Activated naive CD8-positive, alpha-beta T cell treated with anti-CD3 and anti-CD28 coated beads, Interleukin-2, amount 50 U/mL, for 16 hours (primary cell): ENCODE measurements at places on chromosomes 7 and 10.

DNA sequence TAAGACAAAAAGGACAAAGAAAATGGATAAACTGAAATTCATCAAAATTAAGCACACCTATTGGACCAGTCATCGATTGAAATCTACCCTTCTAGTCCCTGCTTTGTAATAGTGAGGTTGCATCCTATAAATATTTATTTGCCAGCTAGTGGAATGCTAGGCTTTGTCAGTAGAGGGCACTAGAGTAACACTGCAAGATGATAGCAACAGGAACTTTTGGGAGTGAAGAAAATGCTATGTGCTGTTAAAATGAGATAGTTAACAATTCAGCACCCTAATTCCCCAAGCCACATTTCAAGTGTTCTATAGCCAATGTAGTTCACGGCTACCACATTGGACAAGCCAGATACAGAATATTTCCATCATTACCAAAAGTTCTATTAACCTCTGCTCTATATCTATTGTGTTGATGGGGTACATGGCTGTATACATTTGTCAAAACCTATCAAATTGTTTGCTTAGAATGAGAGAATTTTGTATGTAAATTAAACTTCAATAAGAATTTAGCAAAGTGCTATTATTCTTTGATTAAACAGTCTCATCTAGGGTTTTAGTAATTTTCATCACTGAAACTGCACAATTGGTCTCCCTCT, 69.8 kb downstream of the LSMEM1 start:
- no peak for DNase-seq

GRCh38 chr10:102347236-102347828, 48.2 kb upstream of the NFKB2 start:
- no peak for DNase-seq

GRCh38 chr7:142711746-142712616, 37.3 kb upstream of the PRSS1 start:
- no peak for DNase-seq

- no peak for DNase-seq
Observed at GRCh38 chr7:103718482-103719061, 270.9 kb downstream of the RELN start.

GRCh38 chr7:35519971-35520809, 174.7 kb downstream of the HERPUD2 start:
- DNase-seq = peak; percentile 4

DNA sequence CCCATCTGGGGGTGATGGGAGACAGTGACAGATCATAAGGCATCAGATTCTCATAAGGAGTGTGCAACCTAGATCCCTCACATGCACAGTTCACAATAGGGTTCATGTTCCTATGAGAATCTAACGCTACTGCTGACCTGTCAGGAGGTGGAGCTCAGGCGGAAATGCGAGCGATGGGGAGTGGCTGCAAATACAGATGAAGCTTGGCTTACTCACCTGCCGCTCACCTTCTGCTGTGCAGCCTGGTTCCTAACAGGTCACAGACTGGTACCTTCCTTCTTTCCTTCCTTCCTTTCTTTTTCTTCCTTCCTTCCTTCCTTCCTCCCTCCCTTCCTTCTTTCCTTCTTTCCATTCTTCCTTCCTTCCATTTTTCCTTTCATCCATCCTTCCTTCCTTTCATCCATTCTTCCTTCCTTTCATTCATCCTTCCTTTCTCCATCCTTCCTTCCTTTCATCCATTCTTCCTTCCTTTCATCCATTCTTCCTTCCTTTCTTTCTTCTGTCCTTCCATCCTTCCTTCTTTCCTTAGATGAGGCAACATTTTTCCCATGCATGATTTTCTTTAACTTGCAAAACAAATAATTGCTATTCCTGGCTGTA, 370.0 kb upstream of the AUTS2 start:
- no peak for DNase-seq

DNA sequence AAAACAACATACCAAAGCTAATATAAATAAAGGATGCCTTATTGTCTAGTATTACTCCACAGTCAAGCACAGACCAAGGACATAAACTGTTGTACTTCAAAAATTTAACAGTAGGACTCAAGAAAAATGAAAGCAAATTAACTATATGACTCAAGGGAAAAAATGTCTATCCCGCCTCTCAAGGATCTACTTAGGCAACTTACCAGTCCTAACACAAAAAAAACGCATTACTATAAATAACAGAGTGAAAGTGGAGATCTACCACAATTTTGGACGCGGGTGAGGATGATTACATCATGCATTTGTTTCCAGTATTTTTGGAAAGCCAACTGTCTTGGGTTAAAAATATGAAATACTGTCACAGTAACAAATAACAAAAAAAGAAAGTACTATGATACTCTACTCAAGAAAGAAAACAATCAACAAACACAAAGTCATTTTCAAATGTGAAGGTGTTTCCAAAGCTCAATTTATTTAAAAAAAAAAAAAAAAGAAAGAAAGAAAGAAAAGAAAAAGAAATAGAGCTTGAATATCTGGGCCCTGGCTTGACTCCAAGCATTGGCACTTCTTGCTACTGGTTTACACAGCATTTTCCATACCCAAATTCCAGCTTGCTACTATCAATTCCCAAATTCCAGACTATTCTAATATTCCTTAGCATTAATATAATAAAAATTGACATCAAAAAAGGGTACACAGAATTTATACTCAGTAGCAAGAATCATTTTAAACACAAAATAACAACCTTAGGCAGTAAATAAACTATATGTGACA, 99.4 kb downstream of the RSU1 start:
- no peak for DNase-seq

- DNase-seq = no peak
Observed at GRCh38 chr7:132028144-132028920, 471.9 kb upstream of the PODXL start.

DNA sequence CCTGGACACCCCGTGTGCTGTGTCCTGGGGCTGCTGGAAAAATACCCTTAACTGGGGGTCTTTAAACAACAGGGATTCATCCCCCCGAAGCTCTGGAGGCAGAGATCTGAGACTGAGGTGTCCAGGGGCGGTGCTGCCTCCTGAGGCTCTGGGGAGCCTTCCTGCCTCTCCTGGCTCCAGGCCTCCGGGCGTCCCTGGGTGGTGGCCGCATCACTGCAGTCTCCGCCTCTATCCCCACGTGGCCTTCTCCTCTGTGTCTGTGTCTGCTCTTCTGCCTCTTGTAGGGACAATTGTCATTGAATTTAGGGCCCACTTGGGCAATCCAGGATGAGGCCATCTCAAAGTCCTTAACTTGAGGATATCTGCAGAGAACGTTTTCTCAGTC, 216.6 kb downstream of the WDR37 start:
- DNase-seq = no peak

- DNase-seq = no peak
Observed at GRCh38 chr10:130784326-130784725, 527.2 kb downstream of the TCERG1L start.

- DNase-seq = no peak
Observed at GRCh38 chr7:138460176-138460648, at the start of gene TRIM24. Gene TRIM24, plus strand, starts transcription at chr7:138460259. Its CDS starts 290 bp downstream, at chr7:138460549.

DNA sequence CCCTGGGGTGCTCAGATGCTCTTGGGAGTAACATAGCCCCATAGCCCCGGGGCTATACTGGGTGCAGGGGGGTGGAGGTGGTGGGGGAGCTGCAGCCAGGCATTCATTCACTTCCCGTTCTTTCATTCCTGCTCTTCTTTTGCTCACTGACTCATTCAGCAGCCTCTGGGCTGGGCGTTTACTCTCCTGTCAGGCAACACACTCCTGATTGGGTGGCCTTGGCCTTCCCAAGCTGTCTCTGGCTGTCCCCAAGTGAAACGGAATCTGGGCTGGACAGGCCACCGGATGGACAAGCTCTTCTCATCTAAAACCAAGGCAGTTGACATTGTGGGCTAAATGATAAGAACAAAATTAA, 34.6 kb downstream of the CHST3 start:
- DNase-seq = no peak

DNA sequence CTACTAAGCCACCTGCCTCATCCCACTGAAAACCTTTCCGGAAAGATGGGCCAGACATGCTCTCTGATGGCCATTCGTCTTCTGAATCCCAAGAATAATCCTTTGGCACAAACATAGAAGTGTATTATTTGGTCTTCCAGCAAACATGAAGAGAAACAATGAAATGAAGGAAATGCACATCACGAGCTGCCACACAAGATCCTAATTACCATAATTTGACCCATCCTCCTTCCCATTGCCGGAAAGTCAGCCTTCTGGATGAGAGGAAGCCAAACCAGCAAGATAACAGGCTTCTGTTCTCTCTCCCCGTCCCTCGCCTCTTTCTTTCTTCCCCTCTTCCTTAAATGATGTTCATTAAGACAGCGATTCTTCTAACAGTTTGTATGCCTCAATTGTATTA, 218.9 kb upstream of the KMT2E start:
- no peak for DNase-seq

DNA sequence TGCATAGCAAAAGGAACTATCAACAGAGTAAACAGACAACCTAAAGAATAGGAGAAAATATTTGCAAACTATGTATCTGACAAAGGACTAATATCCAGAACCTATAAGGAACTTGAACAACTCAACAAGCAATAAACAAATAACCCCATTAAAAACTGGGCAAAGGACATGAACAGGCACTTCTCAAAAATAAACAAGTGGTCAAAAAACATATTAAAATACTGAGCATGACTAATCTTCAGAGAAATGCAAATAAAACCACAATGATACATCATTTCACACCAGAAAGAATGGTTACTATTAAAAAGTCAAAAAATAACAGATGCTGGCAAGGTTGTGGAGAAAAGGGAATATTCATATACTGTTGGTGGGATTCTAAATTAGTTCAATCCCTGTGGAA, 17.1 kb downstream of the MAGI2 start:
- no peak for DNase-seq

DNA sequence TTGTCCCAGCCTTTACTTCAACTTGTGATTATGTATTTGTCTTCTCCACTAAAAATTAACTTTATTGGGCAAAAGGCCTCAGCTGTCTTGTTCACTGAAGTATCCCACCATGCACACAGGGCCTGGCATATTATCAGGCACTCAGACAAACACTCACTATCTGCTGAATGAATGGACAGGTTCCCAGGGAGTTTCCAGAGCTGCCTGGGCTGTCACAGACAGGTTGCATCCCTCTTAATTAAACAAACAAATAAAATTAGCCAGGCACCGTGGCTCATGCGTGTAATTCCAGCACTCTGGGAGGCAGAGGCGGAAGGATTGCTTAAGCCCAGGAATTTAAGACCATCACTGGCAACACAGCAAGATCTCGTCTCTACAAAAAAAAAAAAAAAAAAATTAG, 1.5 kb upstream of the TSPAN14 start:
- DNase-seq = no peak

DNA sequence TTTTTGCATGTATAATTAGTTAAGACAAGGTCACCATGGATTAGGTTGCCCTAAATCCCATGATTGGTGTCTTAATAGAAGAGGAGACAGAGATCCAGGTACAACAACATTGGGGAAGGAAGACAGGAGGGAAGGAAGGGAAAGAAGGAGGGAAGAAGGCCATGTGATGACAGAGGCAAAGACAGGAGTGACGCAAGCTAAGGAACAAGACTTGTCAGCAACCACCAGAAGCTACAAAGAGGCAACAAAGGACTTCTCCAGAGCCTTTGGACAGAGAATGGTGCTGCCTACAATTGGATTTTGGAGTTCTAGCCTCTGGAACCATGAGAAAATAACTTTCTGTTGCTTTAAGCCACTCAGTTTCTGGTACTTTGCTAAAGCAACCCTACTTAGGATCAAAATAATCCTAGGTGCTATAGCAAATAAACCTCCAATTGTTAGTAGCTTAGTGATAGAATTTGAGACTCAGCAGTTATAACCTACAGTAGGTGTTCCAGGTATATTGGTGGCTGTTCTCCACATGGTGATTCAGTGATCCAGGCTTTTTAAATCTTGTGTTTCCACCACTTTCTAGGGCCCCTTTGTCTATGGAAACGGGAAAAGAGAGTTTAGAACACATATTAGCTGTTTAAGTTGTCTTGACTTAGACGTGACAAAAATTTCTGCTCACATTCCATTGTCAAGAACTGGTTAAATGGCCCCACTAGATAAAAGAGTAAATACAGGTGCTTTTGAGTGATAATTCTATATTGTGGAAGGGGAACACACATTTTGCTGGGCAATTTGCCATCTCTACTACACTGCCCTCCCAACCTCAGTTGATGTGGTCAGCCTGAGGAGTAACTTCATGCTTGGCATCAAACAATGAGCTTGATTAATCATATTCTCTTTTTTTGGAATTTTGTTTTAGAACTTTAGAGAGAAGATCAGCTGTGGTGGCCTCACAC, 70.5 kb upstream of the SP4 start:
- no peak for DNase-seq

GRCh38 chr7:152894295-152895170, 135.0 kb downstream of the ACTR3B start:
- no peak for DNase-seq

DNA sequence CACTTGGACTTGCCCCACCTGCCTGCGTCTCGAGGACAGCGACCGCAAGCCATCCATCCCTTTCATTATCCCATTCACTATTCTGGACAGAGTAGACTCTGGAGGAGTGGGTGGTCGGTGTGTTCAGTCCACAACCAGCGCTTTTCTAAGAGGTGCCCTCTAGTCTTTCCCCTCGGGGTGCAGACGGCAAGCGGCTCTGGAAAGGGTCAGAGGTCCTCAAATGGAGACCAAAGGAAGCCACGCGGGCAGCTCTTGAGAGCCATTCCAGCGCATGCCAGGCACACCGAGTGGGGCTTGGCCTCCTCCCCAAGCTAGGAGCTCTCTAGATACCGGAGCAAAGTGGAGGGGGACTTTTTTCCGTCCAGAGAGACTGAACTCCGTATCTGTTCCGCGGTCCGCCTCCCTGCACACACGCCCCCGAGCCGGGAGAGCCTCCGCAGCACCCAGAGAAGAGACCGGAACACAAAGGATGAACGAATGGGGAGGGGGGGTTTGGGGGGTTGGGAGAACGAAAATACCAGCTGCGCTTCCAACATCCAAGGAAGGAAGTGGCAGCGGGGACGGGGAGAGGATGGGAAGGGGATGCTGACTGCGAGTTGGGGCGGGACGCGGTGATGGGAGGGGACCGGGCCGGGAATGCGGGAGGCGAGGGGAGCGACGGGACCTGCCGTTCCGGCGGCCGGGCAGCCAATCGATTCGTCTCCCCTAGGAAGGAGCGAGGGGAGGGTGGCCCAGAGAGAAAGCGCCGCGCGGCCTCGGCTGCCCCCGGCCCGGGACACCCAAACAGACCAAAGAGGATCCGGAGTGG, 515 bp downstream of the GSDME start:
- no peak for DNase-seq

DNA sequence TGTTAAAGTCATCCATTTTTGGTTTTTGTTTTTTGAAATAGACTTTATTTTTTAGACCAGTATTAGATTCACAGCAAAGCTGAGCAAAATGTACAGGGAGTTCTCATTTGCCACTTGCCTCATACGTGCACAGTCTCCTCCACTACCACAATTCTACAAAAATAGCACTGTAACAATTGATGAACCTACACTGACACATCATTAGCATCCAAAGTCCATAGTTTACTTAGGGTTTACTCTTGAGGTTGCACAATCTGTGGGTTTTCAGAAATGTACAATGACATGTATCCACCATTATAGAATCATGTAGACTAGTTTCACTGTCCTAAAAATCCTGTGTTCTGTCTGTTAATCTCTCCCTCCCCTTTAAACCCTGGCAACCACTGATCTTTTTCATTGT, 125.8 kb upstream of the PDSS1 start:
- DNase-seq = no peak

GRCh38 chr10:123136221-123136805, 543 bp downstream of the HMX3 start:
- DNase-seq = no peak
